Heart right ventricle (tissue), 16 donors: ENCODE measurements at places on chromosomes 12 and 14. TPM values are rescaled to one million over a fixed set of nuclear protein-coding genes. Genes with fewer than 3 reads are reported as not detected.

The RNASE8 gene
- total RNA-seq = not detected

The KRT75 gene
- total RNA-seq = not detected

The CCDC175 gene
- not detected for total RNA-seq

The CDKN3 gene
- 1.8 TPM for total RNA-seq

DNA sequence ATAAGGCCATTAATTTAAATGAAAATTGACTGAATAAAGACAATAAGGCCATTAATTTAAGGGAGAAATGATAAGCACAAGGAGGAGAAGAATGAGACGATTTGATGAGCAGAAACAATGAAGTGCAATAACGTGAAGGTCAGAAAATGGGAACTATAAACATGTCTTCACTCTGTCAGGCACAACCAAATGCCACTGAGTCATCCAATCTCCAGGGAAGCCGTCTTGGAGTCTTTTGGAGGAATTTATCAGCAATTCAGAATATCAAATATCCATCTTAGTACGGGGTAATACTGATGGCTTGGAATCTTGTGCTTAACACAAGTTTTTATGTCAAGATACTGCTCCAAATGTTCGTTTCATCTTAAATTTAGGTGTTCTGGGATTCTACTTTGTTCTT lies 159.9 kb downstream of the CAPZA3 start:
- no peak for DNase-seq

DNA sequence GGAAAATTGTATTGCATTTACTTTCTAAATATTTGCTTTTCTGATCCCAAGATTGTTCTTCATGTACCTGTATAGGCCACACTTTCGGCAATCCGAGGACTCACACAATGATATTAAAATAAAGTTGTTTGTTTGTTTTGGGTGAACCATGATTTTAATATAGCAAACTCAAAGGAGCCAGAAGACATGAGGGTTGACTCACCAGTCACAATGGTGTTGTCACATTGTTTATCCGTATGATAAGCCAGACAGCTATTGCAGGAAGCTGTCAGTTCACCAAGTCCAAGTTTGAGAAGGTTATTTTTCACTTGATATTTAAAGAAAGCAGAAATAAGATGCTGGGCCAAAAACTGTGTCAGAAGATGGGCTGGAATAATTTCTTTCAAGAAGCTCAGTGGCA lies 67.1 kb upstream of the CPM start:
- DNase-seq = no peak

DNA sequence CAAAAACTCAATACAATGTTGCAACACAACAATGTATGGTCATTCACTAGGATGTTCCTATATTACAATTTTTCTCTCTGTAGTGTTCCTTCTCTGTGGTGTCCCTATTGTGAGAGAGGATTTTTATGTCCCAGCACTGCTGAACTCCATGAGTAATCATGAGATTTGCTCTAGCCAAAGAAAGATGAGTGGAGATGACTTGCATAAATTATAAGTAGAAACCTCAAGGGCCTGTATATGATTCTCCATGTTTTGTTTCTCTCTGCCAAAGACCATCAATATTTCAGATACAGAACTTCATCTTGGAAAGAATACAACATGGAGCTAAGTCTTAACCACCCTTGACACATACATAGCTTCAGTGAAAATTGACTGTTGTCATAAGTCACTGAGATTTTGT lies 579.1 kb downstream of the TMTC2 start:
- DNase-seq = no peak

The MLF2 gene
- 139 TPM for total RNA-seq

GRCh38 chr14:99118046-99118721 lies 153.8 kb downstream of the BCL11B start:
- no peak for DNase-seq

GRCh38 chr12:9944391-9944790 lies 12.2 kb upstream of the CLEC2A start:
- DNase-seq = no peak

The GLIPR1L1 gene
- total RNA-seq = not detected

DNA sequence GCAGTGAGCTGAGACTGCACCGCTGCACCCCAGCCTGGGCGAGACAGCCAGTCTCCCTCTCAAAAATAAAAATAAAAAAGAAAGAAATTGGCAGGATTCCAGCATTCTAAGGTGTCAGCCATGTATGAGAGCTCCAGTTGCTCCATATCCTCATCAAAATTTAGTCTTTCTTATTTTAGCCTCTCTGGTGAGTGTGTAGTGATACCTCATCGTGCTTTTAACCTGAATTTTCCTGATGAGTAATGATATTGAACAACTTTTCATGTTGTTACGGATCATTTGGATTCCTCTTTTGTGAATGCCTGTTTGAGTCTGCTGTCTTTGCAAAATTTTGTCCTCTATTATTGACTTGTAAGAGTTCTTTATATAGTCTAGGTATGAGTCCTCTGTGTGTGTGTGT lies 28.5 kb downstream of the CCDC60 start:
- no peak for DNase-seq

- DNase-seq = no peak
Observed at GRCh38 chr12:91892081-91892855, 253.4 kb downstream of the BTG1 start.

GRCh38 chr12:4160314-4161040 lies 113.1 kb upstream of the CCND2 start:
- no peak for DNase-seq

- DNase-seq = no peak
Observed at GRCh38 chr14:58677996-58678395, 40.2 kb downstream of the DACT1 start.

DNA sequence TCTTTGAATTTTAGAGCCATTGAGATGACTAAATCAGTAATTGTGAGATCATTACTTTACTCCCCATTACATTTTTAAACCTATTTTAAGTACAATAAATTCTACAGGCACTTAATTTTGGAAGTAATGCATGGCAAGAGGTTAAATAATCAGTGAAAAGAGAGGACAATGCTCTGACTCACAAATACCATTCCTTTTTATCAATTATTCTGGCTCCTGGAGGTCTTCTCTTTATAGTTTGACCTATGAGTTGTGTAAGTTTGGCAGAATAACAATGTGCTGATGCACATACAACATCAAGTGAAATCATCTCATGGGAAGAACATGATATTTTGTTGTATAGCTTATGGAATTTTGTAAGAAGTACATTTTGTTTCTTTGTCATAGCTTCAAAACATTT lies 166.7 kb downstream of the TMTC3 start:
- no peak for DNase-seq

The LMNTD1 gene
- not detected for total RNA-seq

The PLBD1 gene
- total RNA-seq = 43.3 TPM

GRCh38 chr12:75161488-75161887 lies 48.2 kb downstream of the KCNC2 start:
- no peak for DNase-seq

DNA sequence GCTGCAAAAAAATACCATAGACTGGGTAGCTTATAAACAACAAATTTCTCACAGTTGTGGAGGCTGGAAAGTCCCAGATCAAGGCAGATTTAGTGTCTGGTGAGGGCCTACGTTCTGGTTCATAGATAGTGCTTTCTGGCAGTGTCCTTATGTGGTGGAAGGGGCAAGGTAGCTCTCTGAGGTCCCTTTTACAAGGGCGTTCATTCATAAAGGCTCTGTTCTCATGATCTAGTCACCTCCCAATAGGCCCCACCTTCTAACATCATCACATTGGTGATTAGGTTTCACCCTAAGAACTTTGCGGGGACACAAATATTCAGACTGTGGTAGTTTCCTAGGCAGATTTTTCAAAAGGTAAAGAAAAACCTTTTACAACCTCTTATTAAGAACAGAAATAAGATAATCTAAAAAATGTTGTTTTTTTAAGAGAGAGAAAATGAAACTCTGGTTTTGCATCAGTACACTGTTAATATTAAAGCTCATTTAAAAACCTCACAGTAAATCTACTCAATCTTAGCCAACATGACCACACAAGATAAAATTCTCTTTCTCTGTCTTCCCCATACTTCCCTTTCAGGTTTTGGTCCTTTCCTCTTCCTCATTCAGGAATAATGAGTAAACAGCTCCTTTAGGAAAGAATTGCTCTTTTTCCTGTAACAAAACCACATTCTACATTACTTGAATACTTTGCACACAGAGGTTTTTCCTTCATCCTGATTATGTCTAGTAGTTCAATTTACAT lies 117.5 kb downstream of the UNC79 start:
- DNase-seq = no peak

The RIN3 gene
- 14.8 TPM for total RNA-seq
